ENCODE measurements at places on chromosomes 2 and 18.

DNA sequence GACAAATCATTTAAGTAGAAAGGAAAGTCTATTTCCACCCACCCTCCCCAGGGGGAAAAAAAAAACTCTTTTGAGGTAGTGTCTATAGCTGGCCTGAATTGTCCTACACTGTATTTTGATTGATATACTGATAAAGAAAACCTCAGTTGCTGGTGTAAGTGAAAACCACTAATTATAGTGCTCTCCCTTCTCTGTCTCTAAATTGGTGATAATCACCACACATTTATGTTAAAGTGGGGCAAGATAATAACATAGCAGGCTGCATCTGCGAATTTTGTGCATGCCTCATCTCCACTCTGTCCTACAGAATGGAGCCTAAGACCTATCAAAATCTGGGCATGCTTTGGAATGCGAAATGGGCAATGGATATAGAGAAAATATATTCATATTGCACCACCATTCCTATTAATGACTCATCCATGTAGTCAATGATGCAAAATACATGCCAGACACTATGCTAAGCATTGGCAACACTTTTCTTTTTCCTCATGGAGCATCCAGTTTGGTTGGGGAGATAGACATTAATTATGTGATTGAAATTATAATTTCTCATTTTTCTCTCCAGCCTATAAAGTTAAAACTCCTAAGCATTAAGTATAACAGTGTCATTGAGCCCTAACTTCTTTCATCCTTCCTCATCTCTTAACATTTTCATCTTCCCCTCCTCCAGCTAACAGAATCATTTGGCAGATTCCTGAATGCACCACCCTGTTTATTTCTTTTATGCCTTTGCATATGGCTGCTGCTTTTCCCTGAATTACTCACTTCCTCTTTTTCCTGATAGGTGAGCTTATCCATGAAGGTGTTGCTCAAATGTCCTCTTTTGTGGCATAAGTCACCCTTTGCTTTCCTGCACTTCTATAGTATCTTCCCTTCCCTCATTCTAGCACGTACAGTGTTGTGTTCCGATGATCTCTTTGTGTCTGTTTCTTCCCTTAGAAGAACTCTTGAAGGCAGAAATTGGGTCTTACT is 58.2 kb downstream of the SLC9A2 start:
- no peak for DNase-seq

- no peak for DNase-seq
Measured at GRCh38 chr18:14922031-14922430, 174.1 kb downstream of the ANKRD30B start.

DNA sequence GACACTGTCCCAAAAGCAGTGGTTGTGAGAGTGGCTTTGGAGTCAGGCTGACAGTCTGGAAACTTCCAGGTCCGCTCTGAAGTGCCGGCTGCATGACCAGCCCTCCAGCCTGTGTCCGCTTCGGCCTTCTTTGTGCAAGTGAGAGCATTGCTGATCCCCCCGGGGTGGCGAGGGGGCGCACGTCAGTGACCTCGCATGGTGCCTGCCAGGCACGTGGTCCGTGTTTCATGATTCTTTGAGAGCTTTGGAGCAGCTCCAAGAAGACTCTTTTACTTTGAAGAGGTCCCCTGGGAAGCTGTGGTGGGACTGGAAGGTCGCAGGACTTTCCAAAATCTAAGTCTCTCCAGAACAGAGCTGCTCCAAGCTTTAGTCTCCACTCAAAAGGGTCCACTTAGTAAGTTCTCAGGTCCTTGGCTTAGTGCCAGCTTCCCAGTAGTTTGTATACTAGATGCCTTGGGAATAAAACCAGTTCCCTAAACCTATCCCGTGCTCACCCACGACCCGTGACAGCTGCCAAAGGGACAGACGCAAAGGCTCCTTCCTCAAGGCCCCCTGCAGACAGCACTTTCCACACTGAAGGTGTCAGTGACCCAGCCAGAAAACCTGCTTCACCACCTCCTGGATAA is 68.8 kb downstream of the ADI1 start:
- no peak for DNase-seq

- no peak for DNase-seq
Measured at GRCh38 chr2:200380833-200381542, 74.5 kb downstream of the SPATS2L start.

DNA sequence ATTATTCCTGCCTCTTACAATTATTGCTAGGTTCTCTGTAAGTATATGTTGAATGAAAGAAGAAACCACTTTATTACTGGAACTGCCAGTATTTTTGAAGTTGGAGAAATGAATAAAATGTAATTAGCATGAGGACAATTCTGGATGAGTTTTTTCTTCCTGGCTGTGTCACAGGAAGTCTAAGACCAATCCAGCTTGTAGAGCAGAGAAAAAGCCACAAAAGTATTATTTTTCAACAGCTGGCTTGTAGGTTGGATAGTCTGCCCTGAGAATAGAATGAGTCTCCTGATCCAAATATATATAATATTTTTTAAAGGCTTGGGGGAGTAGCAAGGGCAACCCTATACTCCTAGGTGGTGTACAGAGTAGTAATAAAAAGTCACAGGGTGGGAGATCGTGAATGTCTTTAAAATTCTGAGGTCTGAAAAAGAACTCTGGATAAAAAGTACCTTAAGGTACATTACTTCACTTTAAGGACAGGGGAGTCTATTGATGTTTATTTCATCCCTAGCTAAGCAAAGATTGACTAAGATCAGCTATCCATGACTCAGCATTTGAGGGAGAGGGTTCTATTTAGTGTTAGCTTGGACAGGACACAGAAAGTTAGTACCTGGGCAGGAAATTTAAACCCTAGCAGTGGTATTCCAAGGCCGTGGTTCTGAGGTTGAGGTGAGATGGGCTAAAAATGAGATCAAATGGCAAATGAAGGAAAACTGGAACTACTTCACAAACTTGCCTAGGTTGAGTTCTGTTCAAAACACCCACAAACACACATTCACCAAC is 31.7 kb downstream of the SLC40A1 start:
- DNase-seq, result no peak

DNA sequence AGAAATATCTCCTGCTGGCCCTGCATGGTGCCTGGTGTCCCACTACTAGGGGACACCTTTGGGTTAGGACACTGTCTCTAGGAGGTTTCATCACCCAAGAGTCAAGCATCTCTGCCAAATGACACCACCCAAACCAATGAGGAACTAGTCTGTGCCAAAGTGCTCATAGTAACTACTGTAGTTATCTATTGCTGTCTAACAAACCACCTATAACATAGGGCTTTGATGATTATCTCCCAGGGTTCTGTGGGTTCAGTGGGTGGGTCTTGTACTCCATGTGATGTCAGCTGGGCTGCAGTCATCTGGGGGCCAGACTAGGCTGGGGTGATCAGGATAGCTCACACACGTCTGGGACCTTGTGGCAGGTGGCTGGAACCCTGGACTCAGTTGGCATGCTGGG is 59.8 kb downstream of the EPAS1 start:
- no peak for DNase-seq

DNA sequence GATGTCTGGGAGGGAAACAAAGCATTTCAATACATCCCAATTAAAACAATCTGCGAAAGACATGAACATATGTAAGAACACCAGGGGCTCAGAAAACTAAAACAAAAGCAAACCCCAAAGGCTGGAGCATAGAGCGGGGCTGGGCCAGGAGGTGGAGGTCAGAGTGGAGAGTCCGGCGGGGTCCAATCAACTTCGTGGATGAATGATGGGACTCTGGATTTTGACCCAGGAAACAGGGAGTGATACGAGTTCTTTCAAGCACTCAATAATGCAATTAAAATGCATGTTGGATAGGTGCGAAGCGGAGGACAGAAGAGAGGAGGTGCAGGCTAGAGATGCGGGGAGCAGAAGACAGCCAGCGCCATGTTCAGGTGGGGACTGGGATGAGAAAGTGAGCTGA is 200.7 kb upstream of the PXDN start:
- no peak for DNase-seq

DNA sequence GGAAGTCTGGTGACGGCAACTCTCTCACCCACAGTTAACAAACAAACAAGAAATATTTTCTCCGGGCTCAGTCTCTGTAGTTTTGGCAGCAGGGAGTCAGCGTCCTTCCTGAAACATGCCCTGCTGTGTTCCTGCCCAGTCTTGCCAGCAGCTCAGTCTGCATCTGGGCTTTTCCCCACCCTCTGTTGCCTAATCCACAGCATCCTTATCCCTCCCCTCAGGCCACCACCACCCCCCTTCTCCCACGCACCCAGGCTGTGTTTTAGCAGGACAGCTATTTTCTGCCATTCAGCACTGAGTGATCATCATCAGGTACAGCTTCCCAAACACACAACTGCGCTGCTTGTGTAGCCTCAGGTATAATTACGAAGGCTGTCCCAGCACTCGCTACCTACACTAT is 168.2 kb downstream of the DPP10 start:
- DNase-seq, result no peak

GRCh38 chr2:152173831-152174230 is 1.7 kb downstream of the STAM2 start:
- DNase-seq, result no peak

- DNase-seq, result no peak
Measured at GRCh38 chr2:14720319-14720718, 87.8 kb downstream of the LRATD1 start.

- DNase-seq, result no peak
Measured at GRCh38 chr18:63253428-63254372, 65.9 kb downstream of the BCL2 start.

DNA sequence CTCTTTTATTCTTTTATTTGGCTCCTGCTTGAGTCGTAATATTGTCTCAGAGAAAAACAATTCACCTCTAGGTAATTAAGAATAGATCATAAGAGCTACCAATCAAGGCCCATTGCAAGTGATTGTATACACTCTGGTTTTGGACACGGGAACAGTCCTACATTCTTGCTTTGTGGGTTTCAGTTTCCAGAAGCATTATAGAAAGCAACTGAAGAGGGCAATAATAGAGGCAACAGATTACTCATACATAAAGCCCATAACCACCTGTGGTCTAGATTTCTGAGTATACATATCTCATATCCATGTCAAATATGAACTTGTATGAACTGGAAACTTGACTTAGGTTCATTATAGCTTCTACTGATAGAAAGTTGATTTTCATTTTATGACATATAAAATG is 65.4 kb downstream of the DIS3L2 start:
- no peak for DNase-seq

- peak; percentile 16 for DNase-seq
Measured at GRCh38 chr2:105114551-105114950, 76.7 kb downstream of the MRPS9 start.

DNA sequence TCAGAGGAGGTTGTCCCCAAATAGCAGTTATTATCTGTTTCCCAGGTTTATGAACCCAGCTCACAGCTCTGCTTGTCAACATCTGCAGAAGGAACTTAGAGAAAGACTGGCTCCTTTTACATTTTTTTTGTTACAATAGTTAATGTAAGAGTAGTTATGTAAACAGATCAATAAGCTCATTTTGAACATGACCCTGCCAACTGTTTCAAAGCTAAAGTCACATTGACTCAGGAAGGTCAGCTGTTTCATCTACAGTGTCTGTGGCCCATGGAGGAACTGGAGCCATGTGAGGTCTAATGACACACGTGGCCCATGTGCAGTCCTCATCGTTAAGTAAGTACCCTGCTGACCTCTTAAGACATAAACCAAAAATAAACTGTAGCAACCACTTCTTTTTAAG is 97.1 kb downstream of the SH3RF3 start:
- DNase-seq, result no peak

DNA sequence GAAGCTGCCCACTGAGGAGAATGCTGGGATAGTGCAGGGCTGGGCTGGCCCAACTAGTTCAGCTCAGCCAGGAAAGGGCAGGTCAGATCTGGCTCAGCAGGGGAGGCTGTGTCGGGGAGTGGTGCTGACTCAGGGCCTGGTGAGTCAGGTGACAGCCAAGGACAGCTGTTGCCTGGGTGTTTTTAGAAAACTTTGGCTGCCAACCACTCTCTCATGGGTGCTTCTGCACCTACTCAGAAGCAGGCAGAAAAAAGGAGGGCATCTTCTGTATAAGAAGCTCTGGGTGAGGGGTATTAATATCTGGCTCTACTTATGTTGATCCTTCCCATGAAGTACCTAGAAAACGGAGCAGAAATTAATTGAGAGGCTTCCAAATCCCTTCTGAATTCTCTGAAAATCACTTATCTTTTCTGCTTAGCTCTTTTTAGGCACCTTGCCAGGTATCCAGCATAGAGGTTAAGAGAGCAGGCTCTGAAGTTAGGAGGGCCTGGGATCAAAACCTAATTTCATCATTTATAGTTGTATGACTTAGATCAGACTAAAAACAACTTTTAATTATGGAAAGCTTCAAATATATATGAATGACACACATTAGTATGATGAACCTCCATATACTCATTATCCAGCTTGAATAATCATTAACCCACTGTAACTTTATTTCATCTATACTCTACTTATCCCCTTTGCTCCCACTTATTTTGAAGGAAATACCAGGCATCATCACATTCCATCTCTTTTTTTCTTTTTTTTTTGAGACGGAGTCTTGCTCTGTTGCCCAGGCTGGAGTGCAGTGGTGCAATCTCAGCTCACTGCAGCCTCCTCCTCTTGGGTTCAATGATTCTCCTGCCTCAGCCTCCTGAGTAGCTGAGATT is 15.5 kb upstream of the RAB10 start:
- DNase-seq, result no peak

DNA sequence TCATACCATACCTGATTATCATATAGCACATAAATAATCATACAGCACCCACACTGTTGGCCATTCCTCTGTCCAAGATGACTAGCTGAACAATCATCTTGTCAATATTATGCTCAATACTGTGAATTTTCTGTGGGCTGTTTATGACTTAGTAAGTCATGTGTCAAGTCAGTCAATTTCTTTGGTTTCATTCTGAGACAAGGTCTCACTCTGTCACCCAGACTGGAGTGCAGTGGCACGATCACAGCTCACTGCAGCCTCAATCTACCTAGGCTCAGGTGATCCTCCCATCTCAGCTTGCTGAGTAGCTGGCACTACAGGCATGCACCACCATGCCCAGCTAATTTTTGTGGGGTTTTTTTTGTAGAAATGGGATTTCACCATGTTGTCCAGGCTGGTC is 5.7 kb downstream of the MCM6 start:
- DNase-seq, result no peak

- no peak for DNase-seq
Measured at GRCh38 chr2:50930726-50931125, 101.2 kb downstream of the NRXN1 start.

DNA sequence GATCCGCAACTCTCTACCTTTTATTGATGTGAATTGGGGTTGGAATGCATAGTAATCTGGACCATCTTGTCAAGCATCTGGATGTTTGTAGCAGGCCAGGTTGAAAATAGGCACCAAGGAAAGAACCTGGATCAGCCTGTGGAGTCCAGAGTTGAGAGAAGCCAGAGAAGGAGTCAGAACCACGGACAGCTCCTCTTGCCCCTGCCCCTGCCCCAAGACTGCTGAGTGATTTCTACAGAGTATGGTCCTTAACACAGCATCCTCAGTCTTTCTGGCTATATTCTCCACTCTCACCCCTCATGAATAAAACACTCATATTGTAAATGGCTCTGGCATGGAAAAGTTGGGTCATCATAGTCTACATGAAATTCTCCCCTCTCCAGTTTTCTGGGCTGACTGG is 154.6 kb downstream of the LOXHD1 start:
- no peak for DNase-seq

- no peak for DNase-seq
Measured at GRCh38 chr2:3647246-3647645, 10.8 kb upstream of the ALLC start.

- DNase-seq, result no peak
Measured at GRCh38 chr18:9661564-9661963, 46.5 kb upstream of the RAB31 start.
